Activated CD4-positive, alpha-beta T cell treated with anti-CD3 and anti-CD28 coated beads, Interleukin-2, amount 50 U/mL, for 16 hours (primary cell): ENCODE measurements at places on chromosomes 11 and 22.

DNA sequence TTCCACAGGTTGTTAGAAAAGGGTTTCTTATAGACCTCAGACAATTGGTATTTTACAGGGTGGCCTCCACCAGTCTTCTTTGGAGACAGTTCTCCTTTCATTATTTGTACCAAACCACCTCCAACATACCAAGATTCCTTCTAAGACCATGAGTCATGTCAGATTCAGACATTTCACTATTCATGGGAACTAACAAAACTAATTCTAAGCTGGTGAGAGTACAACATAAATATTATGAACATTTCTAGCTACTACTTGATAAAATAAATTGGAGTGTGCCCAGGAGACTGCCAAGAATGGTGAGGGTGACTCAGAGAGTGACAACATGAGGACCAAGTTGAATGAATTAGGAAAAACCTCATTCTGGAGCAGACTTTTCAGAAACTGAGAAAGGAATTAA lies 494.6 kb upstream of the LRRC4C start:
- DNase-seq, result no peak

- no peak for DNase-seq
Observed at GRCh38 chr11:64085906-64086257, 50.2 kb downstream of the FLRT1 start.

- DNase-seq, result no peak
Observed at GRCh38 chr11:114180301-114181055, 115.7 kb upstream of the NNMT start.

DNA sequence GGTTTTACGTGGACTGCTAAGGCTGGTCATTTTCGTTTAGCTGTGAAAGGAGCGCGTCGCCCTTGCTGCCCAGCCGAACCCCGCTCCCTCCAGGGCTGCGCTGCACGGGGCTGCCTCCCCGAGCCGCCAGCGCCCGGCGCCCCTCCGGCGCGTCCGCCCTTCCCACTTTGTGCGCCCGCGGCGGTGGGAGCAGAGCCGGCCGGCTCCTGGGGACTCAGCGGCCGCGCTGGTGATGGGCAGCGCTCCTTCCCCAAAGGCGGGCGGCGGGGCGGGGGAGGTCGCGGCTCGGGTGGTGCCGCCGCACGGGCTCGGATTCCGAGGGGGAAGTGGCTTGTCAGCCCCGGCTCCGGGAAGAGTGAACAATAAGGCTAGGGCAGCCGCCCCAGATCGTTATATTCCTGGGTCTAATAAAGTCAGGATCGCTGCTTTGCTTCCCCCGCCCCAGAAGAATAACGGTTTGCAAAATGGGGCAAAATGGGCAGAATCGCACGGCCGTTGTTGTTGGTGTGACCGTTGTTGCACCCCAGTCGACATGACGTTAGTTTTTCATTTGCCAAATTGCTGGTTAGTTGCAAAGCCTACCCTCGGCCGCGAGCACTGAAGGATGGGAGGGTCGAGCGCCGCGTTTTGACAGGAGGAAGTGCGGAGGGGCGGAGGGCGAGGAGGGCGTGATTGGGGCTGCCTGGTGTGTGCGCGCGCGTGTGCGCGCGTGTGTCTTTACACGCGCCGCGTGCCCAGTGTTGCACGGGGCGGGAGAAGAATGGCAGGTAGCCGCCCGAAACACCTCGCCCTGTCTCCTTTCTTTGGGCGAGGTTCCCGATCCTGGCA lies 745 bp downstream of the NCAM1 start:
- DNase-seq, result no peak

- DNase-seq, result no peak
Observed at GRCh38 chr11:119472856-119473222, 49.9 kb upstream of the THY1 start.

- DNase-seq, result no peak
Observed at GRCh38 chr11:80346353-80347059, 905.7 kb upstream of the TENM4 start.

DNA sequence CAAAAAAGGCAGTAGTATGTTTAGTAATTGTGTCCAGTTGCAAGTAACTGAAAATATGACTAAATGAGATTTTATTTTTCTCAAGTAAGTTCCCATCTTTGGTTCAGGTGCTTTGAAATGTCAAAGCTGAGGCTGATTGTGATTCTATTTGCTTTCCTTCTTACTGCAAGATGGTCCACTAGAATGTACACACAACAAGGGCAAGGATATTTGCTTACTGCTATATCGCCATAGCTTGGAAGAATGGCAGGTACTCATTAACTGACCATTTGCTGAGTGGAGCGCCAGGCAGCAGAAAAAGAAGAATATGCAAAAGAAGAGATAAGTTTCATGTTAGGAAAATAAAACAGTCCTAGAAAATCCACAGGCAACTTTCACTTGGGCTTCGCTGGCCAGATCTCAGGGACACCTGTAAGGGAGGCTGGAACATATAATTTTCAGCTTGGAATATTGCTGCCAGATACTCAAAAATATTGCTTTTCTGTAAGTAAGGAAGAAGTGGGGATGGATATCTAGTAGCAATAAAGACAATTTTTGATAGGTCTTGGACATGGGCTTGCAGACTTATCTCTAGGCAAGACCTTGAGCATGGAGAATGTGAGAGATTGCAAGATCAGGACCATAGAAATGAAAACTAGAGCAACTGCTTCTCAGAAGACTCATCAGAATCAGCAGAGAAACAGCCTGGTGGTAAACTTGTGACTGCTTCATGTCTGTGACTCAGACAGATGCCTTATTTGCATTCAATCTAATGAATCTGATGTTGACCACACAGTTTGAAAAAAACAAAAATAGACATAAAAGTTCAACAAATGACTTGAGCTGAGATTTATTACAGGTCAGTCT lies 44.8 kb upstream of the OR9Q1 start:
- DNase-seq, result no peak

DNA sequence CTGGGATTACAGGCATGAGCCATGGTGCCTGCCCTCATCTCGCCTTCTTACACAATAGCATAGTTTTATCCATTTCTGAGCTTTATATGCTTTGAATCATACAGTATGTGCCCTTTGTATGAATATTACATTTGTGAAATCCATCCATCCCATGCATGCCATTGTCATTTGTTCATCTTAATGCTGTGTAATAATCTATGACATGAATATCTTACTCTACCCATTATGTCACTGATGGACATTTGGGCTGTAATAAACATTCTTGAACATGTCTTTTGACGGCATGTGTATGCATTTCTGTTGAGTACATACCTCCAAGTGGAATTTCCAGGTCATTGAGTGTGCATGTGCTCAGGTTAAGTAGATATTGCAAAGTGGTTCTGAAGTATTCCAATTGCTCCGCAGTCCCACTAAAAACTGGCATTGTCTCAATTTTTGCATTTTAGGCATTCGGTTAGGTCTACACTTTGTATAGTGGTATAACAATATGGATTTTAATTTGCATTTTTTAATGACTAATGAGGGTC lies 339.3 kb upstream of the SYN3 start:
- DNase-seq, result no peak

GRCh38 chr11:8593935-8594909 lies at the start of gene STK33:
STK33 (minus strand) TSS chr11:8594228; CDS start chr11:8474905, 119,323 bp downstream.
- peak; percentile 60 for DNase-seq

- DNase-seq, result no peak
Observed at GRCh38 chr11:67642173-67643120, 2.9 kb upstream of the TBX10 start.

DNA sequence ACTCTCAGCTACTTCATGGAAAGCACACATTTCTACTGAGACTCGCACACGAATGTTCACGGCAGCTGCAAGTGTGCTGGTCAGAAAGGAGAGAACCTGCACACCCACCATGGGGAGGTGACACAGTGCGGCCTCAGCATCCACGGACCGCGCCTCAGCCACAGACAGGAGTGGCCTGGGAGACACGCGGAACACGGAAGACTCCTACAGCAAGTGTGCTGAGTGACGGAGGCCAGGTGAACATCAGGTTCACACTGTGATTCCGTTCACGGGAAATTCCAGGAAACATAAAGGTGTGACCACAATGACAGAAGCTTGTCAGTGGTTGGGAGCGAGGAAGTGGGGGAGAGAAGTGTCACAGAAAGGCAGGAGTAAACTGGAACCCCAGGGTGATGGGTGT lies 13.3 kb upstream of the MOB2 start:
- no peak for DNase-seq

DNA sequence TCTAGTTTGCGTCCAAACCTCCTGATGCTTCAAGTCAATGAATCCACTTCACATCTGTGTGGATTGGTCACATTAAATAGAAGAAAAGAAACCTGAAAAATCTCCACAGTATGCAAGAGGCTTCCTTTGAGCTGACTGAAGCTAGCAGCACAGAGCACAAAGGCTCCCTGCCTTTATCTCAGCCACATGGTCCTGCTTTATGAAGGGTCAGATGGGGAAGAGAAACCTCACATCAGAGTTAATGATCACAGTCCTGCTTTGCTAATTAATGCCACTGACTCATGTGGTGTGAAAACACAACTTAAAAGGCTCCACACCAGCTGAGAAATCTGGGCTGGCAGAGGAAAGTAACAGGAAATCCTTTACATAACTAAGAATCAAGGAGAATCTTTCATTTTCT lies 1291.0 kb downstream of the LRRC4C start:
- no peak for DNase-seq

GRCh38 chr11:61827571-61828378 lies at the start of gene FADS2:
FADS2 (plus strand) TSS chr11:61828300; CDS start chr11:61828391, 91 bp downstream.
- peak; percentile 98 for DNase-seq
